ENCODE measurements at places on chromosomes 3 and 15. TPM values are rescaled to one million over a fixed set of nuclear protein-coding genes. Genes with fewer than 3 reads are reported as not detected.
A peak's percentile ranks its signal among the peaks of the same experiment; 100 is the strongest.

GRCh38 chr3:197293605-197294237 lies 4.7 kb downstream of the DLG1 start:
- no peaks in the 10 kb centered on the region for H3K27me3 ChIP-seq
- peaks cover 13% of the 10 kb centered on the region for H3K4me1 ChIP-seq
- no peak overlapping the region for H3K4me3 ChIP-seq

GRCh38 chr15:26073430-26074333 lies 210.6 kb upstream of the ATP10A start:
- no peaks in the 10 kb centered on the region for H3K4me1 ChIP-seq
- no peak for DNase-seq
- no peaks in the 10 kb centered on the region for H3K36me3 ChIP-seq

- H3K27me3 ChIP-seq = no peaks in the 10 kb centered on the region
- H3K36me3 ChIP-seq = no peaks in the 10 kb centered on the region
- no peaks in the 10 kb centered on the region for H3K4me1 ChIP-seq
Measured at GRCh38 chr15:78715930-78716329, 74.9 kb upstream of the CHRNB4 start.

GRCh38 chr3:30826531-30826942 lies 67.9 kb downstream of the GADL1 start:
- H3K27ac ChIP-seq = no peak overlapping the region
- no peaks in the 10 kb centered on the region for H3K27me3 ChIP-seq
- no peaks in the 10 kb centered on the region for H3K36me3 ChIP-seq

DNA sequence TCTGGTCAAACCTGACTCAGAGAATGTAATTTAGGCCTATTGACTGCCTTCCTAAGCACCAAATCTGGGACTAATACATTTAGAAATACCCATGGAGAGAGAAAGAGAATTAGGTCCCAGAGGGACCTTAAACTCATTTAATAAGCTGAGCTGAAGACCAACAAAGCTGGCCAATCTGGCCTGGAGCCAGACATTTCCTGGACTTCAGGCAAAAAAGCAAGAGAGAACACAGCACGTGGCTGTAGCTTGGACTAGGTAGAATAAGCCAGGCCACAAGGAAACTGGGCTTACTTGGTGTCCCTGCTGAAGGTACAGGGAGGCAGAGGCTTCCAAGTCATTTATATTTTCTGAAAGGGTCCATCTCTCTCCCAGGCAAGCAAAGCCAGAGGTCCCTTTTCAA lies 88.1 kb downstream of the RTP4 start:
- H3K27ac ChIP-seq = no peak overlapping the region
- no peaks in the 10 kb centered on the region for H3K27me3 ChIP-seq
- no peaks in the 10 kb centered on the region for H3K36me3 ChIP-seq
- no peak for DNase-seq
- no peaks in the 10 kb centered on the region for H3K4me1 ChIP-seq

- H3K27ac ChIP-seq = no peak overlapping the region
- no peak for DNase-seq
- no peaks in the 10 kb centered on the region for H3K27me3 ChIP-seq
- no peak overlapping the region for H3K4me3 ChIP-seq
Measured at GRCh38 chr3:37624276-37624675, 237.4 kb upstream of the CTDSPL start.

GRCh38 chr15:78049691-78050440 lies 27.6 kb downstream of the TBC1D2B start:
- no peaks in the 10 kb centered on the region for H3K27me3 ChIP-seq
- H3K36me3 ChIP-seq = no peaks in the 10 kb centered on the region
- no peak overlapping the region for H3K27ac ChIP-seq
- peaks cover 46% of the 10 kb centered on the region for H3K4me1 ChIP-seq
- H3K4me3 ChIP-seq = no peak overlapping the region
- DNase-seq = no peak

DNA sequence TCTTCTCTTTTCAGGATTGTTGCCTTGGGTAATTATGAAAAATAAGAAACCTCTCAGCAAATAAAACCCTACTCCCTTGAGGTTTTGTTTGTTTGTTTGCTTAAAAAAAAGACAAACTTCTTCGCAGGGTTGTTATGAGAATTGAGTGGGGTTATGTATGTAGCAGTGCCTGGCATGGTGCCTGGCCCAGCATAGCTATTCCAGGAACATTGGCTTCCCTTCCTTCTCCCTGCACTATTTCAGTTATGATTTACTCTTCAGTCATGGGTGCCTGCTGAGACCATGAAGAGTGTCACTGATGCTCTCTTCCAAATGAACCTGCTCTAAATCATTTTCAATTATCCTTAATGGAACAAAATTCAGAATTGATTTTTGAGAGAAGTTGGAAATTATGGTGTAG lies 283.5 kb upstream of the ROPN1 start:
- H3K27me3 ChIP-seq = no peaks in the 10 kb centered on the region
- no peak overlapping the region for H3K27ac ChIP-seq
- DNase-seq = no peak

GRCh38 chr15:84908564-84908963 lies 24.1 kb downstream of the SLC28A1 start:
- H3K27me3 ChIP-seq = no peaks in the 10 kb centered on the region
- H3K4me3 ChIP-seq = no peak overlapping the region
- H3K27ac ChIP-seq = no peak overlapping the region
- no peaks in the 10 kb centered on the region for H3K36me3 ChIP-seq

DNA sequence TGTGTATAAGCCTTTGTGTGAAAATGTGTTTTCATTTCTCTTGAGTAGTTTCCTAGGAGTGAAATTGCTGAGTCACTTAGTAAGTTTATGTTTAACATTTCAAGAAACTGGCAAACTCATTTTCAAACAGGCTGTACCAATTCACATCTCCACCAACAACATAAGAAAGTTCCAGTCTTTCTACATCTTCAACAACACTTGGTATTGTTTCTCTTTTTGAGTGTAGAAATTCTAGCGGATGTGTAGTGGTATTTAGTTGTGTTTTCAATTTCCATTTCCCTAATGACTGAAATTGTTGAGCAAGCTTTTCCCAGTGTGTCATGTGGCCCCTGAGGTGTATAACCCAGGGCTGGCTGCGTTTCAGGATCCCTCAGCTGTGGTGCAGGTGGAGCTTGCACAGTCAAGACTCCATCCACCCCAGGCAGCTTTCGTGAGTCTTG lies 258.5 kb downstream of the PDCD6IP start:
- no peaks in the 10 kb centered on the region for H3K36me3 ChIP-seq
- no peaks in the 10 kb centered on the region for H3K4me1 ChIP-seq
- no peak overlapping the region for H3K27ac ChIP-seq
- no peak overlapping the region for H3K4me3 ChIP-seq

GRCh38 chr15:28984421-28985315 lies 98.9 kb downstream of the APBA2 start:
- no peaks in the 10 kb centered on the region for H3K27me3 ChIP-seq
- DNase-seq = no peak
- H3K27ac ChIP-seq = no peak overlapping the region
- no peak overlapping the region for H3K4me3 ChIP-seq
- no peaks in the 10 kb centered on the region for H3K36me3 ChIP-seq

DNA sequence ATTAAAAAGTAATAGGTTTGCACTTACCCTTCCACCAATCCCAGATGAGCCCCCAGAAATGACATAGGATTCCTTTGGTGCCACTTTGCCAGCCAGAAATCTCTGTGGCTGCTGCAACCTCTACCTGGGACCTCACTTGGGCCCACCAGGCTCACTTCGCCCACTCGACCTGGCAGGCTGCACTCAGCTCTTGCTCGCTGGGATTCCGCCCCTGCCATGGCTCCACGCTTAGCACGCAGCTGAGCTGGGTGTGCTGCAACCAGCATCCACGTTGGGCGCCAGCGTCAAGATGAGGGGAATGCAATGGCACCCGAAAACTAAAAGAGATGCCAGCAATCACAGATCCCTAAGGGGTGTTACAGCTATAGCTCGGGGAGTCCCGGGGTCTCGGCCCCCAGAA lies 761.0 kb downstream of the NAALADL2 start:
- H3K4me3 ChIP-seq = no peak overlapping the region
- no peaks in the 10 kb centered on the region for H3K4me1 ChIP-seq

DNA sequence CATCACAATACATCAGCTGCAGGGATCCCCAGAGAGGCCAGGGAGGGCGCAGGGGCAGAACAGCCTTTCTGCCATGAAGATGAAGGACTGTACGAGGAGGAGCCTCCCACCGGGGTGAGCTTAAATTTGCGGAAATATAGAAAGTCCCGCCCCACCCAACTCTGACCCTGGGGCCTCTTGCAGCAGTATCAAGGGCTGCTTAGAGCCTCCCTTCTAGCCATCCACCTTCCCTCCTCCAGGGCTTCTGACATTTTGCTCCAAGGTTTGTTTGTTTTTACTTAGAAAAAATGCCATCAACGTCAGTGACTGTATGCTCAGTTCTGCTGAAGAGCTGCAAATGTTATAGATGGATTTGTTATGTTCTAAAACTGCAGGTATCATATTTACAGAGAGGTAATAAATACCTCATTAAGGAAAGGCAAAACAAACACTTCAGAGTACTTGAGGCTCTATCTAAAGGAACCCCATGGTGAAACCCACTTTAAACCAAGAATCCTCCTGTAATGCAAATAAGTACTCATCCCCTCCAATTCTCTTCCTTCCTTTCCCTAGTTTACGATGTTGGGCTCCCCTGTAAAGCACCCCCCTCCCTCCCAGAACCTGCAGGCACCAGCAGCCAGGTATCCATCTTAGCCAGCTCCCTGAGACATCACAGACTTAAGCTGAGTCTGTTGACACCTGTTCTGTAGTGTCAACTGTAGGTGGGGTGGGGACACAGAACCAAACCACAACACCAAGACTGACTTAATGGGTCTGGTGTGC lies 30.5 kb downstream of the RFTN1 start:
- no peak overlapping the region for H3K4me3 ChIP-seq
- no peaks in the 10 kb centered on the region for H3K36me3 ChIP-seq
- no peaks in the 10 kb centered on the region for H3K4me1 ChIP-seq
- no peaks in the 10 kb centered on the region for H3K27me3 ChIP-seq

DNA sequence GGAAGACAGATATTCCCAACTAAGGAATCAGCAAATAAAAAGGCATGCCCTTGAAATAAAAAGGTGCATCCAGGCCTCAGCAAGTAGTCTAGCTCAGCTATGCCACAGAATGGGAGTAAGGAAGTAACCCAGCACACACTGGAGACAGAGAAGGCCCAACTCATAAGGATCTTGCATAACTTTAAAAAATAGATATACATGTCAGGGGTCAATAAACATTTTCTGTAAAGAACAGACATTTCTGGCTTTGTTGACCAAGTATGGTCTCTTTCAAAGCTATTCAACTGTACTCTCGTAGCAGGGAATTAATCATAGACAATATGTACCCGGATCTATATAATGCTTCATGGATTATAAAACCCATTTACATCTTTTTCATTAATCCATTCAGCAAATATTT lies 449.3 kb downstream of the TAFA4 start:
- H3K27ac ChIP-seq = no peak overlapping the region
- no peak for DNase-seq
- no peak overlapping the region for H3K4me3 ChIP-seq
- no peaks in the 10 kb centered on the region for H3K27me3 ChIP-seq

DNA sequence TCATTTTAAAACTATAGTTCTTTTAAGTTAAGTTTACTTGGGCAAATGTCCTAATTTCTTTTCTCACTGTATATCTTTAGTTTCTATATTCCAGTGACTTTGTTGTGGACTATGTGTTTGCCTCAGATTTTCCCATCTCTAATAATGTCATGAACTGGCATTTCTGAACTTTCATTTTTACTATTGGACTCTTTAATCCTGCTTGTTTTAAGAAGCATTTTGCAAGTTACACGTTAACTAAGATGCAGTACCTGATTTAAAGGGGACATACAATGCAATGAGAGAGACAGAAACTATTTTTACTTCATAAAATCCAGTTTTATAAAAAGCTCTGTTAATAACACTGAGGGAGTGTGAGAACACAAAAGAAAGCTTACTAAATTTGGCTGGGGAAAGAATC lies 58.6 kb upstream of the PHLDB2 start:
- H3K4me3 ChIP-seq = no peak overlapping the region
- peaks cover 6% of the 10 kb centered on the region for H3K4me1 ChIP-seq
- peak overlapping the region; percentile 66 for H3K27ac ChIP-seq

DNA sequence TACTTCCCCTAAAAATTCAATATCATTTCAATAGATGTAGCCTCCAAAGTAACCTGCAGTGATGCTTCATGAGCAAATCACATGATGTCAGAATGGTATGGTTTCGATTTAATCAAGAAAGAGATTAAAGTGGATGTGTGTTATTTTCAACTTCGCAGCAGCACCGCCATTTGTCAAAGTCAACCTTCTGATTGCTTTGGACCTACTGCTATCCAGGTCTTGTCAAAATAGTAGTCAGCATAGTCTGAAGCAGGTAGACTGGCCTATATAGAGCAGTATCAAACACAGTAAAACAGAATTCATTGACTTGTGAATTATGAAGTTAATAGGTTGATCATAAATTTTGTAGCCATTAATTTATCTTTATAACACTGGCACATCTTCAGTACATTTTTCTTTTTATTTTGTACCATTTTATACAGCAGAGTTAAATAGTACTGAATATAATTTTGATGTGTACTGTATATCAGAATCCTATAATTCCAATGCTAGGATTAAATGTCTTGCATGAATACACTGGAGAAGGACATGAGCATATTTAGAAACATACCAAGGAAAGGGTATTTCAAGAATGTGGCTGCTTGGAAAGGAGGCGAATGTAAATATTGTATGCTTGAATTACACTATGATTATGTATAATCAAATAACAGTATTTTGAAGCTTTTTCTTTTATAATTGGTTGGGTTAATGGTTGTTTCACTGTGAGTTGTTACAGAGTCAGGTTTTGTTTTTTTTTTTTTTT lies 79.6 kb downstream of the CDIN1 start:
- H3K27ac ChIP-seq = no peak overlapping the region
- DNase-seq = no peak
- H3K4me1 ChIP-seq = no peaks in the 10 kb centered on the region
- no peaks in the 10 kb centered on the region for H3K36me3 ChIP-seq
- H3K4me3 ChIP-seq = no peak overlapping the region

DNA sequence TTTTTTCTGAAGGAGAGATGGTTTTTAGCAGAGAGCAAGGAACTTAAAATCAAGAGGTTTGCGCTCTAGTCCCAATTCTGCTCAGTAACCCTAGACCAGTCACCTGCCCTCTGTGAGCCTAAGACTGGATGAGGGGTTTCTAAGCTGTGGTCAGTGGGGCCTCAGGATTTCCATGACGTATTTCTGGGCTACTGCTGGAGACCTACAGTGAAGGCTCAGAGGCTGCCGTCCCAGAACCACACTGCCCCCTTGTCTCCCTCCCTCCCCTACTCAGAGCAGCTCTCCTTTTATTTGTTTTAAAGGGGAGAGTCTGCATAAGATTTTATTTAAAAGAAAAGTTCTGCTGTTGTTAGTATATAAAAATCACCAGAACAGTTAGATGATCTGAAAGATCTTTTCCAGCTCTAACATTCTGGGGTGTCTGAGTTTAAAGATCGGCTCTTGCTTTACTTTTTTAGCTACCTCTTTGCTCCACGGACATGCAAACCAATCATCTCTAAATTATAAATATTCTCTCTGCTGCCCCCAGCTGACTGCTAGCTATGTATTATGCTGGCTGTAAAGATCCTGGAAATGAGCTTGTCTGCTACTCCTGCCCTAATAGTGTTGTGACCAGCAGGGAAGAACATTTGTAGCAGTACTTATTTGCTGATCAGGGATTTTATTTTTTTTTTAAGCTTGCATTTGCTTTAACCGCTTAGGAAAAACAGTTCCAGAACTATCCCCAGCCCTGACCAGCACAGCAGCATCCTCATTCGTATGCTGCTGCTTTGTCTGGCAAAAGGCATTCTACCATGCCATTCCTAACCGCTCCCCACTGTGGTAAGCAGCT lies 28.6 kb upstream of the NDUFB4 start:
- no peak for DNase-seq
- no peak overlapping the region for H3K4me3 ChIP-seq
- no peak overlapping the region for H3K27ac ChIP-seq
- no peaks in the 10 kb centered on the region for H3K4me1 ChIP-seq
- H3K27me3 ChIP-seq = no peaks in the 10 kb centered on the region
- no peaks in the 10 kb centered on the region for H3K36me3 ChIP-seq

The GOLGA8J gene
- 0.16 TPM for total RNA-seq

The SLC22A13 gene
- 0.42 TPM for total RNA-seq

The RTF1 gene
- 10.9 TPM for total RNA-seq

The RHCG gene
- total RNA-seq = 0.78 TPM

The CHRD gene
- 31.4 TPM for total RNA-seq

The CD80 gene
- total RNA-seq = 0.42 TPM

The TCAIM gene
- 7.0 TPM for total RNA-seq

Measured in pancreas (tissue), 10 donors.